Globus pallidus (tissue), 1 donor: ENCODE measurements at places on chromosomes 3 and 15.

DNA sequence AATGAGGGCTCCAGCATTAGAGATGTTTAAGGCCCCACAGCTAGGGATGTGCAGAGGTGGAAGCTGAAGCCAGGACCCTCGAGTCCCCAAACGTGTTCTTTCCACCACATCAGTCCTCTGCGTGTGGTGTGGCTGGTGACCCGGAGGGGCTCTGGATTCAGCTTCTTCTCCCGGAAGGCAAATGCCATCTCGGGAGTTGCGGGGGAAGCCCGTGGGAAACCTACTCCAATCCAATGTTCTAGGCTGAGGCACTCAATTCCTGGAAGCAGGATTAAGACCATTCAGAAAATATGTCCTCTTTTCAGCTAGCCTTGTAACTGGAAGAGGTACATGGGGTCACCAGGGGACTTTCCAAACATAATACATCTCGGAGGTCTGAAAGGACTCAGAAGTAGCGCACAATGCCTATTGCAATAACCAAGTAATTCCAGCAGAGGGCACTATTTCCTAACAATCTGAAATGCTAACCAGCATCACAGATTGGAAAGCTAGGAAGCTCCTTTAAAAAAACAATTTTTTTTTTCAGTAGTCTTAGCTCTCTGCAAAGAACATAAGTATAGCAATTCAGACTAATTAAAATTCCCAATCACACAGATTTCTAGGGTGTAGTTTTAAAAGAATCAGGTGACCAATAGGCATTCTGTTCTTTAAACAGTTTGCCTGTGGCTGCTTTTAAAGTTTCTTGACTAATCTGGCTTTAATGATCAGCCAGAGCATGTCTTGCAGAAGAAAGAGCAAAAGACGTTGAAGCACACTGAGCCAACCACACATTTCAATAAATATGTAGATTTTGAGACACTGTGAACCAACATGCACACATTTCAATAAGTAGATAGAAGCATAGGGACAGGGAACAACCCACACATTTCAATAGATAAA lies 36.1 kb downstream of the BNC1 start:
- peak; percentile 71 for DNase-seq

DNA sequence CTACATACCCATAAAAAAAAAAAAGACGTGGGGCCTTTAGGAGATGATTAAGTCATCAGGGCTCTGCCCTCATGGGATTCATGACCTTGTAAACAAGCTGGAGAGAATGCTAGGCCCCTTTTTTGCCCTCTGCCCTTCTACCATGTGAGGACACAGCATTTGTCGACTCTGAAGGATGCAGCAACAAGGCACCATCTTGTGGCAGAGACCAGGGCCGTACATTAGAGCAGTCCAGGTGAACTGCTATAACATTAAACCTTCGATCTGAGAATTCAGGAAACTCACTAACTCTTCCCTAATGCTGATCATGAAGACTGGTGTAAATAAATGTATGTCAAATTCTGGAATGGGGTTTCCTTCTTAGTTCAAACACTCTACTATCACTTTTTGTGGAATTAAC lies 30.7 kb upstream of the SIAH2 start:
- DNase-seq: no peak

- DNase-seq: no peak
Observed at GRCh38 chr3:181709537-181710279, 2.0 kb upstream of the SOX2 start.

DNA sequence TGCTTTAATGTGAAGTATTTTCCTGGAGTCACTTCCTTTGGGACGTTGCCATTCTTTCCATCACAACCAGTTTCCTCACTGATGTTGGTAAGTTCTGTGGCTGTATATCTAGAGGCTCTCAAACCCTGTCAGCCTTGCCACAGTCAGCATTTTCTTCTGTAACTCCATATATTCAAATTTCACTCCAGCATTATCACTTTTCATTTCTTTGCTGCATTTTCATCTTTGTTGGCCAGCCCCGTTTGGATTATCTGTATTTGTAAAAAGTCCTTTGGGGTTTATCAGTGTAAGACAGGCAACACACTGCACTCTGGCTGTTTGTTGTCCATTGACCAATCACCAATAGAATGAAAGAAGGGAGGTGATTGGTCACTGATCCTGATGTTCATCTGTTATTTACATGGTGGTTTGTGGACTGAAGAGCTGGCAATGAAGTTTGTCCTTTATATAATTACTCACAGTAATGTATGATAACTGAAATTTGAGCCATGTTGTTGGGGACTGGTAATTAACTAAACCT lies 20.3 kb downstream of the GMPS start:
- DNase-seq: no peak

DNA sequence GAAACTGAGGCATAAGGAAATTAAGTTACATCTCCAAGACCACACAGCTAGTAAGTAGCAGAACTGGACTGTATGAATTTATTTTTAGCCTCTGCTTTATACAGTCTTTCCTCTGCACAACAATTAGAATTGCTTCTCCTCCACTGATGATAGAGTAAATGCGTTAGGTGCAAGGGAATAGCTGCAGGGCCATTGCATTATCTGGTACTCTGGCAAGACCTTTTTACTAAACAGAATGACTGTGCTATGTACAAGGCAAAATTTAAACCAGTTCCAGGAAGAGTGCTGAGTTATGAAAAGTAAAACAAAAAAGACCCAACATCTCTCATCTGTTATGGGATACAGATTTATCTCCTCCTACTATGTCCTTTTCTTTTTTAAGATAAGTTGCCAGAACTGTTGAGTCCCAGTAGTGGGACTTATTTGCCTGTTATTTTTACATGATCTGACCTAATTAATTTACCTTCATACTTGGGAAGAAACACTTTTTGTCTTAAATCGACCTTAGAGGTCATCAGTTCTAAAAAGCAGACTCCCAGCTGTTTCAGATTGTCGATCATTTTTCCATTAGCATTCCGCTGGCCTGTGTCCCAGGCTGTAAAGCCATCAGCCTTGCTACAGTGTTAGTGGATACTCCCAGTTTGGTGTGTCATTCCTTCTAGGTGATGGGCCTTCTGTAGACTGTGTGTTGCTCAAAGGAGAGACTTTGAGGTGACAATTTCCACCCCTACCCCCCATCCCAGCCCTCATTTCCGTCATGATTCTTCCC lies 147.5 kb upstream of the NUDT16 start:
- no peak for DNase-seq

DNA sequence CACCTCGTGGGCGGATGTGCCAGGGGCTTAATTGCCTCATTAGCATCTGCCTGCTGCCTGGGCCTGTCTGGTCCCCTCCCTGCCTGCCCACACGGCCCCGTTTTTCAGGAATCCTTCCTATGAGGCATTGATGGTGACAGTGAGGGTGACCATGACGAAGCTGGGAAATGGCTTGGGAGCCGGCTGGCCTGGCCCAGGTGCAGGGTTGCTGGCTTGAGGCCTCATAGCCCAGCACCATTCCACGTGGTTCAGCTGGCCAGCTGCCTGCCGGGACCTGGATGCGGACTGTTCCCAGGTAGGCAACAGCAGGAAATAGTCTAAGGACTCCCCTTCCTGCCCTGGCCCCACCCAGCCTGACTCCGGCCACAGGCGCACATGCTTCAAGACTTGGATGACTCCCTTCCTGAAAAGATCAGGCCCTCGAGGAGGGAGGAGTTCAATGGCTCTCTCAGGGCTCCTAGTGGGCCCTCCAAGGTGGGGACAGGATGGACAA lies 8.9 kb upstream of the DUSP7 start:
- DNase-seq: no peak

GRCh38 chr3:52402706-52403270 lies 42.1 kb downstream of the SEMA3G start:
- no peak for DNase-seq

DNA sequence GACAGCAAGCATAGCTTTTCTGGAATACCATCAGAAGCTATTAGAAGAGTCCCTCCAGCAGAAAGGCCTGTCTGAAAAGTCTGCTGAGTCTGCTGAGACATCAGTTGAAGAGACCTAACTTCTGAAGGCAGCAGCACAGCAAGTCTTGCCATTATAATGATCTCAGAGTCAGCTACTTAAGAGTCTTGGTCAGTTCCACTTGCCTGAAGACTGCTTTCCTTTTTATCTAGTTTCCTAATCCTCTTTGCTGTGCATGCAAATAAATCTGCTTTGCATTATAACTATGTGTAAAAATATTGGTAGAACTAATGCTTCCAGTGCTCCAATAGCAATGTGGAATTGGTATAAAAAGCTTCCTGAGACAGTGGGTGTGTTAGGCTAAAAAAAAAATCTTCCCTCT lies 34.9 kb upstream of the CPOX start:
- DNase-seq: no peak

GRCh38 chr3:35088943-35089342 lies 550.4 kb upstream of the ARPP21 start:
- DNase-seq: no peak

DNA sequence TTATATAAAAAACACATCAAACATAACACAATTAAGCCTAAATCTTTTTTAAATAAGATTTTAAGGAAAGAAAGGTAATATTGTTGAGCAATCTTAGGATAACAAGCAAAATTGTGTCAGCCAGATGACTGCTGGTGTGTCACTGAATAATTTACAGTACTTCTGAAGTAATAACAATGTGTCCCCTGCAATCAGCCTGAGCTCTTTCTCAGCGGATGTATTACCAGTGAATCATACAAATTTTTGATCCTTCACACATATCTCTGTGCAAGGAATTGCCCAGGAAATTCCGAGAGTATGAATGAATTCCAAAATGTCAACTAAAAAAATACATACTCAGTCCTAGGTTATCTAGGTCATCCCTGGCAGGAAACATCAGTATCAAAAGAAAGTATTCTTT lies 76.6 kb upstream of the PTX3 start:
- DNase-seq: no peak

DNA sequence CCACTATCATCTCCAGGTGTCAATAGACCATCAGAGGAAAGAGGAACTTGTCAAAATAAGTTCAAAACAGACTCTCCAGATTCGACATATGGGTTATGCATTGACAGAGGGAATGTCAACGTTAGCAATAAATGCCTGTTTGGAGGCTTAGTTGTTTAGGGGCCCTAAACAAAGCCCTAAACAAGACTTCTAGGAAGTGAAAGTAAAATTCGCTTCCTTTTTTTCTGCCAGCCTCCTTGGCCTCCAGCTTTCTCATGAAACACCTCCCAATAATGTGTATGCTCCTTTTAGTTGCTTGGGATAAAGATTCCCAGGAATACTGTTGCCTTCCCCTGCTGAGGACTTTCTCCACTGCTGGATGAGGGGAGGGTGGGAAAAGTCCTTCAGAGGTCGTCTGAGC lies 70.9 kb upstream of the ARNT2 start:
- DNase-seq: no peak

DNA sequence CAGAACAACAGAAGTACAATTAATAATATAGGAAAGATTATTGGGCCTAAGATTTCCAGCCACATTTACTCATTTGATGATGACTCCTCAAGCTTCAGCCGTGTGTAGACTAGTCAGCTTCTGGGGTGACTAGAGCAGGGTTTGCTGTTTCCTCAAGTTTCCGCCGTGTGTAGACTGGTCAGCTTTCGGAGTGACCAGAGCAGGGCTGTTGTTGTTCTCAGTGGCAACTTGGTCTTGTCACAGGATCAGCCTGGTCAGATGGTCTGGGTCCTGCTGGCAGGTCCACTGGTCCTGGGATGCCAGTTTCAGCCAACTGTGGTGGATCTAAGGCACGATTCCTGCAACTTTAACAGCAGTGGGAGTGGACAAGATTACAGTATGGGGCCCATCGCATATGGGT lies 21.8 kb upstream of the NOX5 start:
- DNase-seq: no peak

DNA sequence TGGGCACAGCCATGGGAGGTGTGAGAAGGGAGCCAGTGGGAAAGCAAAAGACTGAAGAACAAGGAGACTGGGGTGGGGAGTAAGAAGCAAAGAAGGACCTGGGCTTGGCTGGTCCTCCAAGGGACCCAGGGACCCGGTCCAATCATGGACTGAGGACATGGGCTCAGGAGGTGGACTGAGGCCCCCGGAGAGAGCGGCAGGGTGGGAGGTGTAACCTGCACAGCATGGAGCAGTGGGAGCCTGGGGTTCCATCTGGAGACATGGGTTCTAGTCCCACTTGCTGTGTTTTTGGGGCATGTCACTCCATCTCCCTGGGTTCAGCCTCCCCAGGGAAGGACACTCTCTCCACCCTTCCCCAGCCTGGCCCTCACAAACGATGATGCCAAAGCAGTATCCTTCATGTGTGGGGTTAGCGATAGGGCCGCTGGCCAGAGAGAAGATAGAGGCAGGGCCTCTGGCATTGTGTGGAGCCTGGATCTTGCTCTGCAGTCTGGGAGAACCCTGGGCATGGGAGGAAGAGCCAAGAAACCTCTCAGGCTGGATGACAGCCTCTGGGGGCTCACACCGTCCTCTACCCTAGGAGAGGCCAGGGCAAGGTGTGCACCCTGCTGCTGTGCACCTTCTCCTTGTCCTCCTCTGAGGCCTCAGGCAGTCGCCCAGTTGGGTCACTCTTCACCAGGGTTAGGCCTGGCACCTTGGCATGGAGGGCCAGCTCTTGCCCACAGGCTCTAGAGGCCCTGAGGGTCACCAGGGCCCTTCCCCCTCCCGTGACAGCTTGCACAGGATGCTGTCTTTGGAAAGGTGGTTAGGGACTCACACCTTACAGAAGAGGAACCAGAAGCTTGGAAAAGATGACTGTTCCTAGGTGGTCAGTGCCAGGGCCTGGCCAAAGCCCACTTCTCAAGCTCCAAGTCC lies 26.0 kb downstream of the FBXW12 start:
- no peak for DNase-seq
